ENCODE measurements at places on chromosomes 4 and X.

- no peak for DNase-seq
Measured at GRCh38 chr4:146018247-146018646, 79.6 kb upstream of the ZNF827 start.

- no peak for DNase-seq
Measured at GRCh38 chr4:168319486-168320019, 1.0 kb upstream of the DDX60 start.

DNA sequence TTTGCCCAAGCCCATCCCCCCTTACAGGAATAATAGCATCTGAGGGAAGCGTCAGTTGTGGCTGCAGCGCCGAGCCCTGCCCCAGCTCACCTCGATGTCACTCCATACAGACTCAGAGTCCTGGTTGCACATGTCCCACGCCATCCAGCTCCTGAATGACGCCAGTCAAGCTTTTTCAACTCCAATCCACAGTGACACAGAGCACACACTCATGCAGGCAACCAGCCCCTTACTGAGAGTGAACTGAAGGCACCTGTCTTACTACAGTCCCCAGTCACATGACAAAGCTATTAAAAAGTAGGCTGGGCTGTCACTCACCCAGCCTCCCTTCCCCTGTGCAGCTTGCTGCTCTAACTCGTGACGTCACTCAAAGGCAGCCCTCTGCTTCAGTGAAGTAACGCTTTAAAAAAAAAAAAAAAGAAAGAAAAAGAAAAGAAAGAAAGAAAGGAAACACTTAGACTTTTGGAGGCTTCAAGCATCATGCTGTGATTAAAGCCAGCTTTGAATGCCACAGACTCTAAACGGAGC is at the start of gene PPARGC1A:
PPARGC1A (minus strand) TSS at position 234 of the 528 bp plus-strand sequence; CDS start at position 144, 90 bp downstream.
- DNase-seq: no peak

DNA sequence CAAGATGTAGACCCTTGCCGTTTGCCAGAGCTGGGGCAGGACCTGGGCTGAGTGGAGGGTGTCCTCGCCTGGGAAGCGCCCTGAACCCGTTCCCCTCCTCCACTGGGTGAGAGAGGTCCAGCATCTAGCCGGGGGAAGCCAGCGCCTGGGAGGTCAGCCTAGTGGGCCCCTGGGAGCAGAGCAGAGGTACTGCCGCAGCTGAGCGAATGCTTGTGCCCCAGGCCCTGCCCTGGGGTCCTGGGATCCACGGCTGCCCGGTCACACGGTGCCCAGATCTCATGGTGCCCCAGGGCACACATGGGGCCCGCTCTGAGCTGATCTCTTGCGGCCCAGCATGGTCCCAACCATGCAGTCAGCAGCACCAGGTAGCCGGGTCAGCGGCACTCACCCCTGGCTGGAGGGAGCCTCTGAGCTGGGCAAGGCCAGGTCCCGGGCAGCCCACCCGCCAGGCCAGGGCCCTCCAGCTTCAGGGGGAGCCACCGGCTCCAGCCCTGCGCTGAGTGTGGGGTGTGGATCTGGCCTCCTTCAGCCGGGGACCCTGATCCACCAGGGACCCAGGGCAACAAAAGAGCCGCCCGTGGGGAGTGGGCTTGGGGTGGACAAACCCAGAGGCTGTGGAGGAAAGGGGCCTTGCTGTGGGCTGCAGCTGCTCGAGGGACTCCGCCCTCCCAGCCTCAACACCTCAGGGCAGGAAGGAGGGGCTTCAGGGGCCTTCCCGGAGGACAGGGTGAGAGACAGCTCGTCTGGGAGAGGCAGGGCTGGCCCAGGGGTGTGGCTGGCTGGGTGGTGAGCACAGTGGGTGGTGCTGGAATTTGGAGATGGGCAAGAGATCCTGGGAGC is 4.1 kb upstream of the CPLX1 start:
- no peak for DNase-seq

DNA sequence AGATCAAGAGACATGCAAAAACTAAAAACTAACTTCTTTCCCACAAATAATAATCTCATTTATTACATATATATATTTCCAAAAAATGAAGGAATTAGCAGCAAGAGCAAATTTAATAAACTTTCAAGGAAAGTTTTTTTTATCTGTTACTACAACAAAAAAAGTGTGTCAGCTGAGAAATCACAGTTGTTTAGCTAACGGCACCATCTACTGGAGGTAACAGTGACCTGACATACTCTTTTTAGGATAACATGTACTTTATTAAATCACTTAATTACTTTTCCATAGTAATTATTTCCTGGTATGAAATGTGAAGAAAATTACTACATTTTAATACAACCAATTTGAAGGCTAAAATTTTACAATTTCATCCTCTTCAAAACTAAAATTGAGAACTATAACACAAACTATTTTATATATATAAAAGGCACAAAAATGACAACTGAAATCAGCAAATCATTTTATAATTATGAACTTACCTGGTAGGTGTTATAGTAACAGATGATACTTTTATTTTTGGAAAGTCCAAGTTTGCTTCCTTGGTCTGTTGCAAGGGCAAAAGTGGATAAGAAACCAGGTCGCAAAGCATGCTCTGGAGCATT is 9.1 kb downstream of the LAMTOR3 start:
- DNase-seq: peak; percentile 29

DNA sequence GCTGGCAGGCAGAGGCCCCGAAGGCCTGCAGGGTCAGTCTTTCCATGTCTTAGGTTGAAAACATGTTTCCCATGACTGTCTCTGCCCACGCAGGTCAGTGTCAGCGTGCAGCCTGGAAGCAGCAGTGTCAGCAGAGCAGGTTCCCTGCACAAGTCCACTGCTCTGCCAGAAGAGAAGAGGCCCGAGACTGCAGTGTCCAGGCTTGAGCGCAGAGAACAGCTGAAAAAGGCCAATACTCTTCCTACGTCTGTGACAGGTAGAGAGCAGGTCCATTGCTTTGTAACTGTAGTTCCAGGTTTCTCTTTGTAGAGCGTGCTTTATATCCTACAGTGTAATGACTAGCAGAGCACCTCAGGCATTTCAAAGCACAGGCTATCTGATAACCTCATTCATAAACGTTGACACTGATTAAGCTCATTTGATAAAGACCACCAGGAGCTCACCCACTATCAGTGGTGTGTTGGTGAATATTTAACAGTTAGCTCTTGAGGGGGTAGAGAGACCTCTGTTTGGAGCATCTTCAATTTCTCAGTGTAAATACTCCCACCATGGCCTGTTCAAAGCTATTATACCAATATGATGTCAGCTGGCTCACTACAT is 63.2 kb downstream of the AASDH start:
- DNase-seq: no peak

DNA sequence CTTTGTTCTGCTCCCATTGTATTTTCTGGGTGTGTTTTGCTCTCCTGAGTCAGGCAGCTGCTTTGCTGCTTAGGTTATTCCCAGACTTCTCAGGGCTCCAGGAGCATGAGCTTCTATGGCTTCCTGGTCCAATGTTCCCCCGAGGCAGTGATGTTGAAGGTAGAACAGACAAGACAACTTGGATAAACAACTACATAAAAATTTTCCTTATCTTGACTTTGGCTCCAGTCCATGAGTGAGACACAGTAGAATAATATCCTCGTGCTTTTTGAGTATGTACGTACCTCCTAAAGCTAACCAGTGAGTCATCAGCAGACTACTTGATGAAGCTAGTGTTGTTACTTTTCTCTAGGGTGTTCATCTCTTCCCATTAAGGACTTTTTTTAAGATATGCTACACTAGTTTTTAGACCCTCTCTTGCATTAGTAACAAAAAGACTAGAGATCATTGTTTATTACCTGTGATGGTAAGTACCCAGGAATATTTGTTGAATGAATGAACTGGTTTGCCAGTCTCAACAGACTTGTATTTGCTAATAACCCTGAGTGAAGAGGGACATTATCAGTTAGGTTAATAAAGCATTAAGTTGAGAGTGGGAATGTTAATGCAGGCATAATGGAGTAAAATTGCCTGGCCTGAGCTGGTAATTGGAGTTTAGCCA is 131.9 kb downstream of the FHIP1A start:
- no peak for DNase-seq

DNA sequence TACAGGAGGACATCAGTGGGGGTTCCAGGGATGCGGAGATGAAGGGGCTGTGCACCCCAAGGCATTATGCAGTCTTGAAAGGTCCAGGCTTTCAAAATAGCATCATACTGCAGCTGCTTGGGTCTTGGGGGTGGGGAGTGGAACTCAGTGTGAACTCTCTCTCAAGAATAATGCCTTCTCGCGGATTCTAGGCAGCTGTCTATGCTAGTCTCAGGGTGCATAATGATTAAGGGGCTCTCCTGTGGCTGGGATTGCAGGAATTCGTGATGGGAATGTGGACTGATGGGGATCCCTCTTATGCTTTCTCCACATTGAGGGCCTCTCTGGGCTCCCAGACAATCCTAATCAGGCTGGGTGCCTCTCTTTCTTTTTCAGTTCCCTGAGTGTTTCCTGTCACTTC is 172.2 kb upstream of the ARHGAP24 start:
- no peak for DNase-seq

DNA sequence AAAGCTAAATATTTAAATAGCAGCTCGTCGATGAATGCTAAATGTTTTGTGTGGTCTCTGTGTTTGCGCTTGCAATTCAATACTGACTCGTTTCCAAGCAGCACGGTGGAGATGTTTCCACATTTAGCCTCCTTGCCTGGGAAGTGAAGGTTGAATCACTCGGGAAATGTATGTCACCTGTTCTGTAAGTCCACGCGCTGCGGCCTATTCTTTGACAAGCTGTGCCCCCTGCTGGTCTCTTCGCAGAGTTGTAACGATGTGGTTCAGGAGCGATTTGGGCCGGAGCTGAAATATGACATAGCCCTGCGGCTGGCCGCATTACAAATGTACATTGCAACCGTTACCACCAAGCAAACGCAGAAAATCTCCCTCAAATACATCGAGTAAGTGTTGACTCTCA is 89.6 kb upstream of the PRPS2 start:
- peak; percentile 67 for DNase-seq

DNA sequence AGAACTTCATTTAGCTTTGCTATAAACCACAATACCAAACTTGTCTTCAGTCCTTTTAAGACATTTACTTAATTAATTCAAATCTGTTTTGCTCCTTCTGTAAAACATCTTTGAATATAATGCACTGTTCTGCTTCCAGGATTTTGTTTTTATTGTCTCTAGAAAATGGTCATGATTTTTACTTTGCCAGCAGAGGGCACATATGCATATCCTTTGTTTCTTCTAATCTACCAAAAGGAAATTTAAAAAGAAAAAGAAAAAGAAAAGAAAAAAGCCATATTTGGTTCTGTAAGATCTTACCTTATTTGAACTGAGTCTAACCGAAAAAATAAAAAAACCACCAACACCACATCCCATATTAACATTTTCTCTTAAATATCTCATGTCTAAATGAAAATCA is 101.9 kb upstream of the CCSER1 start:
- no peak for DNase-seq

DNA sequence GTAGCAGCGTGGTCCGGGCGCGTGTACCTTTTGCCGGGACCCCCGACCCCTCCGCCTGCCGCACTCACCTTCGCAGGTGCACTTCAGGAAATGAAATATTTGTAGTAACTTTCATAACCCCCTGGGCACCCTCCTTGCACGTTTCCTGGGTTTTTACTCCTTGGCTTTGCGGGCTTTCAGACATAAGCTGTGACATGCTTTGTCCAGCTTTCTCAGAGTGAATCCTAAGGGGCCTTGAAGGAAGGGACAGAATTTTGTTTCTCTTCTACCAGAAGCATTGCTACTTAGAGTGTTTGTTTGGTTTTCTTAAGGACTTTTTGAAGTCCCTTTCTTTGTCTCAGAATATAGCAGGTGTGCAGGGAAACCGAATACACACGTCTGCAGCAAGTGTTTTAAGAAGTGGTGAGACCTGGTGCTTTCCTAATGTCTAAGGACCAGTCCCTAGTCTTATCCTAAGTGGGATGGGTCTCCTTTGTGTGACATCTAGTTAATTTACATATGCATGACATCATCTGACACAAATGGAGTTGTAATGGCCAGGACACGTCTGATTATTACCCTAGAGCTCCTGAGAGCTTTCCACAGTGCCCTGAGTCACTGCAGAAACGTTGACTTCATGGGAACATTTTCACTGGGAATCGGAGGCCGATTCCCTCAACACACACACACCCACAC is 1.3 kb downstream of the FAM149A start:
- no peak for DNase-seq

- peak; percentile 55 for DNase-seq
Measured at GRCh38 chr4:169485791-169486742, 126.3 kb downstream of the NEK1 start.

- DNase-seq: peak; percentile 51
Measured at GRCh38 chr4:106369456-106370060, 980 bp upstream of the GIMD1 start.

DNA sequence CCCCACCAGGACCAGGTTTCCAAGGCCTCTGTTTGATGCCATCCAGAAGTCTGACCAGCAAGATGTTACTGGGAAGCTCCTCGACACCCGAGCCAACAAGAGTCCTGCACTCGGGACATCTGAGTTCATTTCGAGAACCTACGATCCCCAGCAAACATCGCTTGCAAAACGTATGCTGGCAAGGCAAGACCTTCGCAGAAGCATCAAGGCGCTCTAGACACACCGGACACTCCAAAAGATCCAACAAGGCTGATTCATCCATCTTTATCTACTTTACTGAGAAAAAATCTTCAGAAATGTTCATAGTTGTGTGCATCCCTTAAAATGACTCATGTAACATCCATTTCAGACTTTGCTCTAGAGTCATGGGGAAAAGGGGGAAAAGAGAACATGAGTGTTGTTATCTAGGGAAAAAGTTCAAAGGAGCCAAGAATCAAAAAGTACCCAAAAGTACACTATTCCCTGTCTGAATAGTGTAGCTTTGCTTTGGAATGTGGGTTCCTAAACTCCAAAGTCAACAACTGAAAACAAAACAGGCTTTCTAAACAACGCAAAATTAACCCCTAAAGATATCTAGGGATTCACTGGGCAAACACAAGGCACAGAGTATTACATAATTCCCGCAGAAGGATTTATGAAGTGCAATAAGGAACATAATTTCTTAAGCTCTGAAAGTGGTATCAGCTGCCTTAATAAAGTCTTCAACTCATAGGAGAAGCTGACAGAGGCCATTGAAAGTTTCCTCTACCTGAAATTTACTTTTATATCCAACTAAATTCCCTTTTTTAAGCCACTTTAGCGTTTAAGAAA is 1.6 kb downstream of the SH3RF1 start:
- no peak for DNase-seq

DNA sequence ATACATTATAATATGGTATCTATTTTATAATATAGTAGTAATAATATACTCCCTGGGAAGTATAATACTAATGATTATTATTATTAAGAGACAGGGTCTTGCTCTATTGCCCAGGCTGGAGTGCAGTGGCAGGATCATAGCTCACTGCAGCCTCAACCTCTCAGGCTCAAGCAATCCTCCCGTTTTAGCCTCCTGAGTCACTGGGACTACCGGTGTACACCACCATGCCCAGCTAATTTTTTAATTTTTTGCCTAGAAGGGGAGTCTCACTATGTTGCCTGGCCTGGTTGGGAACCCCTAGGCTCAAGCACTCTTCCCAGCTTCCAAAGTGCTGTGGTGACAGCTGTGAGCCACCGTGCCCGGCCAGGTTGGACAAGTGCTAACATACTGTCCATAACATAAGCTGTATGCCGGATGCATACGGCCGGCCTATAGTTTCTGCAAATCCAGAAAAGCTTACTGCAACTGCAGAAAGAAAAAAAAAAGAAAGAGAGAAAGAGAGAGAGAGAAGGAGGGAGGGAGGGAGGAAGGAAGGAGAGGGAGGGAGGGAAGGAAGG is 94.2 kb upstream of the PPP2R3B start:
- DNase-seq: peak; percentile 9

- no peak for DNase-seq
Measured at GRCh38 chrX:140713174-140713539, 3.6 kb downstream of the LINC00632 start.

Measured in D341Med (cell line).